Fibroblast of skin of abdomen (primary cell): ENCODE measurements at places on chromosomes 6 and 20.
A peak's percentile ranks its signal among the peaks of the same experiment; 100 is the strongest.

GRCh38 chr6:81822568-81822967 lies 70.1 kb upstream of the TENT5A start:
- no peak for DNase-seq

DNA sequence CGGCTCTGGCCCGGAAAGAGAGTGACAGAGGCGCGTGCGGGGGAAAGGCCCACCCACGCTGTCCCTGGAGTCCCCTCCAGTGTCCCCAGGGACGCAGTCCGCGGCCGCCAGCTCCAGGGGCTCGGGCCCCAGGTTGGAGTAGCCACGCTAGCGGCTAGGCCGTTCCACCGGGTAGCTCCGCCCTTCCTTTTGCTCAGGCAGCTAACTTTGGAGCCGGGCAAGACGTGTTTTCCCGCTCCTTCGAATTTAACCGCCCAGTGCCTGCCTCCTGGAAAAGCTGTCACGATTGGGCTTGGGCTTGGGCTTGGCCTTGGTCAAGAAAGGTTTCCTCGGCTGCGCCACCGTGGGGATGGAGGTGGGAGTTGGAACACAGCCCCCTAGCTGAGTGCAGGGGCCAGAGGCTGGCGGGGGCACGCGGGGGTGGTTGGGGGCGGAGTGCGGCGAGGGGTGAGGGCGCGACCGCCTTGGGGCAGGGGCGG lies 4.7 kb downstream of the LINC00237 start:
- no peak for DNase-seq

DNA sequence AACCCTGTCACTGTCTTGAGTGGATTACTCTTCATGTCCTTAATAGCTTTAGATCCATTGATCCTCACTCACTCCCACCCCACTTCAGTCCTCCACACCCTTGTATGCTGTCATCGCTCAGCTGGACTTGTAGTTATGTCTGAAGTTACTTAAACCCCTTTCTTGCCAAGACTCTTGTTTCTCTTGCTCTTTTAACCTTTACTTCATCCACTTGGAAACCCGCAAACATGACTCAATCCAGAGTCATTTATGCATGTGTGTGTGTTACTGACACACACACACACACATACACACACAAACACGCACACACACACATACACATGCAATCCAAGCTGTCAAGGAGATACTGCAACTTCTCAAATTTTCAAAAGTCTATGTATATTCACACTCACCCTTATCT lies 341.8 kb downstream of the SYNE1 start:
- peak; percentile 75 for DNase-seq

DNA sequence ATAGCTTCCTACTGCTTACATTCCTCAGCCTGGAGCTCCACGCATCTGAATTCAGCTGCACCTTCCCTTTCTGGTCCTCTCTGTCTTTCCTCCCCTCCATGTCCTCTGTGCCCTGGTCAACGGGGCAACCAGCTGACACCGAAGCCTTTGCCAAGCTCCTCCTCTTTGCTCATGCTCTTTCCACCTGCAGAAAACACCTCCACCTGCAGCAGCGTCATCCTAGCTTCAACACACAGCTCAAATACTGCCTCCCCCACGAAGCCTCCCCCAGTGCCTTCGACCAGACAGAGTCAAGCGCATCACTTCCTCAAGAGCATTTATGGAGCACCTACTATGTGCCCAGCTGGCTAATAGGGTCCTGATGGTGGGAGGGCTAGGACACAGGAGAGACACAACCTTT lies 9.2 kb downstream of the CDH22 start:
- DNase-seq, result no peak

- DNase-seq, result no peak
Observed at GRCh38 chr6:140849456-140849855, 1283.3 kb upstream of the GJE1 start.

DNA sequence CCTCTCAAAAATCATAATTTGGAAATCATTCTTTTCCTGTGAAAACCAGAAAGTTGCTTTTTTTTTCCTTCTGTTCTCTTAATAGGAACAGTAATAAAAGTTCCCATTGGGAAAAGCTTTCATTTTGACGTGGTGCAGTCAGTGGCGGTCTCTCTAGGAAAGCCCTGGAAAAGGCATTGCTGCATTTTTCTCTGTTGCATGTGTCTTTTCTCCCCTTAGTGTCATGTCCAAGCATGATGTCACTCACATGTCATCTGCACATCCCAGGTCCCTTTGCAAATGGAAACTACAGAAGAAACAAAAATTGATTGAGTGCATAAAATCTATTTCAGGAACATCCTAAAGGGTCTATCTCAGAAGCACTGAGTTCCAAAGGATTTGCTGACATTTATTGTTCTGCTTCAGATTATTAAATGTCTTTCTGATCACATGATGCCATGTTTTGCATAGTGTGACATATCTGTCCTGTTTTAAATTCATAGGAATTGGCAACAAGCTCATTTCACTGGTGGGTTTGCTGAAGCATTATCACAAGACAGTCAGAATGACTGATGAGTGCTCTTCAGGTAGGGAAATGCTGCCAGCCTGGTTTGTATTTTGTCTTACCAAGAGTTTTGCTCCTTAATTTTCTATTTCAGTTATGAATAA lies 208.7 kb downstream of the SOX4 start:
- no peak for DNase-seq

DNA sequence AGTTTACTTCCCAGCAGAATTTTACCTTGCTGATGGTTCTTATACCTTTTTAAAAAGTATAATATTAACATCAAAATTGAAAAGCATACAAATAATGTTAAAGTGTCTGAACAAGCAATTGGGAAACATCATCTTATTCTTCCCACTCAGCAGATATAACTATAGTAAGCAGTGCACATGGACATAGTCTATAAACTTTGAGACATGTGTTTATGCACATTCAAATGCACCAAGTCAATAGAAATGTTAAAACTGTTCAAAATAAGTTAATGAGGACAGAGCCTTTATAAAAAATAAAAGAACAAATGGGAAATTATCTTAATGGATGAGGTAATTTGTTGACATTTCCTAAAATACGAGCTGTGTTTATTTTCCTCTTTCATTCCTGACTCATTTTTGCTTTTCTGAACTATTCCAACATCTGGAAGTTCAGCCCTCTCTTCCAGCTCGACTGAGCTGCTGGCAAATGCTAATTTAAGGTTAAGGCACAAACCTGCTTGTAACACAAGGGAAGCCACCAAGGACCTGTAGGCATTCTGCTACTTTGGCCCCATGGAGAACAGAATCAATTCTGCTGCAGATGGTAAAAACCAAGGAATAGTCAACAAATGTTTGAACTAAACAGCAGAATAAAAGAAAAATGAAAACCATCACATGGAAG lies 110.3 kb upstream of the MAP3K4 start:
- DNase-seq, result no peak

GRCh38 chr6:56087421-56087820 lies 160.0 kb downstream of the COL21A1 start:
- no peak for DNase-seq

GRCh38 chr6:146990821-146991798 lies 213.1 kb upstream of the STXBP5 start:
- DNase-seq, result peak; percentile 81
